ENCODE measurements at places on chromosomes 1 and 21.

GRCh38 chr1:3017440-3018050 is 3.7 kb upstream of the ACTRT2 start:
- DNase-seq, result no peak

GRCh38 chr21:33080376-33080775 is 10.4 kb downstream of the OLIG1 start:
- DNase-seq, result no peak

GRCh38 chr1:29299446-29299845 is 63.1 kb downstream of the PTPRU start:
- DNase-seq, result no peak

DNA sequence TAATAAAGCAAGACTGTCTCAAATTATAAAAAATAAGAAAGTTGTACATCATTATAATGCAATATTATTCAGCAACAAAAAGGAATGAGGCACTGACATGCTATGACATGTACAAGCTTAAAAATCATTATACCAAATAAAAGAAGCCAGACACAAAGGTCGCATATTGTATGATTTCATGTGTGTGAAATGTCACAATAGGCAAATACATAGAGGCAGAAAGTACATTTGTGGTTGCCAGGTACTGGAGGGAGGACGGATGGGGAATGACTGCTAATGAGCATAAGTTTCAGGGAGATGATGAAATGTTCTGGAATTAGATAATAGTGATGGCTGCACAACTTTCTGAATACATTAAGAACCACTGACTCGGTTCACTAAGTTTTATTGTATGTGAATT is 73.6 kb upstream of the NBPF3 start:
- DNase-seq, result no peak

- DNase-seq, result no peak
These were observed 2.9 kb downstream of the ADORA1 start for GRCh38 chr1:203130358-203130985.

- DNase-seq, result no peak
These were observed 54.6 kb downstream of the SLC35F3 start for GRCh38 chr1:233959102-233959501.

DNA sequence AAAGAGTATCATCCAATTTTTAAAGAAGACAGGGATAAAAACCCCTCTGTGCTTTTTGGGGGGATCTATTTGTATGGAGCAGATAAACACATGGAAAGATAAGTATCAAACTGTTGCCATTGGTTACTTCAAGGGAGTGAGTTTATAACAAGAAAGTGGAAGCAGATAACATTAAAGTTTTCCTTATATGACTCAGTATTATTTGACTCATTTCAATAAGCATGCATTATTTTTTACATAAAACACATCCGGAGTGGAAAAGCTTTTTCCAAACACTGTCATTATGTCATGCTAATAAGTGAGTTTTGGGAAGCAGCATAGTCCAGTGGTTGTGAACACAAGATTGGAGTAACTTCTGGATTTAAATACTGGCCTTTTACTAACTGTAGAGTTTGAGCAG is 452.2 kb downstream of the LTN1 start:
- no peak for DNase-seq

GRCh38 chr1:155570593-155570990 is 8.0 kb upstream of the ASH1L start:
- no peak for DNase-seq

DNA sequence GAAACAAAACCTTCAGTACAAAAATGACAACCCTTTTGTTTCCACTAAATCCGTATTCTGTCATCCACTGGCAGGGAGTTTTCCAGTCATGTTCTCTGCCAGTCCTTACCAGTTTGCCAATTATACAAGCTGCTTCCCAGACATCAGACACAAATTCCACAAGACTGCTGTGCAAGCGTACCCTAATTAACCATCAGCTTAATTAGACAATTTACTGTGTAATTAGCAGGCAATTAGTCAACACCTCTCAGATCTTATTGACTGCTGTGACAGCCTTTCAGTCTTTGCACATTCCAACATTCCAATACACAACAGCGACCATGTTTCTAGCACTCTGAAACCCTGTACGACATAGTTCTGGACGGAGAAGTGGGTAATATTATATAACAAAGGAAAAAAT is 420.1 kb downstream of the DPYD start:
- no peak for DNase-seq

DNA sequence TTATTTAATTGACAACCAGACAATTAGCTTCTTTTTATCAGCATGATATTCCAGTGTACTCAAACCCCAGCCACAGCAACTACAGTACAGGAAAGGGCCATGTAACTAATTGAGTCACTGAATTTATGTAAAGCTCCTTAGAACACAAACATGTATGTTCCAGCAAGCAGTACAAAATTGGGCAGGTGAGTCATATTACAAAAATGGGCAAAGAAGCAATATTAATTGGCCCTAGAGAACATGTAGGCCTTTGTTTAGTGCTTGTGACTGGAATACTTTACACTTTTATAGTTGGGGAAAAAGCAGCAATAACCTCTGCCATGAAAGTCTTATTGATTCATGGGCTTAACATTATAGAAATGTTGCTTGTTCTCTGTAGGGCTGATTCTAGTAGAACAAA is 31.8 kb downstream of the CLEC20A start:
- no peak for DNase-seq

- DNase-seq, result no peak
These were observed 328.0 kb downstream of the TGFB2 start for GRCh38 chr1:218673170-218673569.

DNA sequence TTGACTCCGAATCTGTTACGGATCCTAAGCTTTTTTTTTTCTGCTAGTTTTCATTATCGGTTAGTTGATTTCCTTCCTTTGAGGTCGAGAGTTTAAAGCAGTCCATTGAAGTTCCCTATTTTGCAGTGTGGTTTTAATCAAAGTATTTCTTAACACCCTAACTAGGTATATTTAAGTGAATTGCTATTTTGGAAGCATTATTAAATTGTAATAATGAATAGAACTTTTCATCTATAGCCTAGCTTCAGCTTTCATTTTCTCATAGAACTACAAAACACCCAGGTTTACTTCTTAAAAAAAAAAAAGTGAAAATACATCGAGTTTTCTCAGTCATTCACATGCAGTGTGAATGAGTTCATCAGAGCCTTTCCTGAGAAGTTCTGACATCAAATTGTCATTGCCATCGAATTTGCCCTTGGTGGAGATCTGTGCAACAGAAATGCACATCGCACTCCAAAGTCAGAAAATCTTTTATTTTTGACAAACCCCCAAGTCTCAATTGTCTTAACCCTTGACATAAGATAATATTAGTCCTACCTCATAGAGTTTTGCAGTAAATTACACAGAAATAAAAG is 1.1 kb upstream of the LBR start:
- no peak for DNase-seq

GRCh38 chr1:9222846-9223625 is 11.5 kb upstream of the H6PD start:
- no peak for DNase-seq

DNA sequence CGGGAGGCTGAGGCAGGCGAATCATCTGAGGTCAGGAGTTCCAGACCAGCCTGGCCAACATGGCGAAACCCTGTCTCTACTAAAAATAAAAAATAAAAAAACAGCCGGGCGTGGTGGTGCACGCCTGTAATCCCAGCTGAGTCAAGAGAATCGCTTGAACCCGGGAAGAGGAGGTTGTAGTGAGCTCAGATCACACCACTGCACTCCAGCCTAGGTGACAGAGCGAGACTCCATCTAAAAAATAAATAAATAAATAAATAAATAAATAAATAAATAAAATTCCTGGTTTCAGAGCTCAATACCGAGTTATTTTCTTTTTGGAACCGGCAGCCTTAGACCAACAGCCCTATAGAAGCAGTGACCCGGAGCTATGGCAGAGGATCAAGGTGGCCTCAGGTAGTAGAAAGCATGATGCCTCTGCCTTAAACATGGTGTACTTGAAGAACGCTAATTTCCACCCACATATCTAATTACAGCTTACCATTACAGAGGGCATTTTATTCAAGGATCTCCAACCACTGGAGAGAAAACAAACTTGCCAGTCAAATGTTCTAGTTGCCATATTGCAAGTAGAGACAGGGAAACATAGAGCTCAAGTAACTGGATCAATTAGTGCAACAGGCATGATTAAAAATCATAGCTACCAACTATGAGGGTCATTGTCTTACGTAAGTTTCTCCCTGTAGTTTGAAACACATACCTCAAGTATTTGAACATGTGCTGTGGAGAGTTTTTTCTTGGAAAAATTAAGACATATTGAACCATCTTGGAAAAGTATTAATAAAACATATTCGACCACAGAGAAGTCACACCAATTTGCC is 2.0 kb upstream of the ENAH start:
- no peak for DNase-seq

GRCh38 chr1:68481041-68481440 is 15.8 kb downstream of the DEPDC1 start:
- no peak for DNase-seq

DNA sequence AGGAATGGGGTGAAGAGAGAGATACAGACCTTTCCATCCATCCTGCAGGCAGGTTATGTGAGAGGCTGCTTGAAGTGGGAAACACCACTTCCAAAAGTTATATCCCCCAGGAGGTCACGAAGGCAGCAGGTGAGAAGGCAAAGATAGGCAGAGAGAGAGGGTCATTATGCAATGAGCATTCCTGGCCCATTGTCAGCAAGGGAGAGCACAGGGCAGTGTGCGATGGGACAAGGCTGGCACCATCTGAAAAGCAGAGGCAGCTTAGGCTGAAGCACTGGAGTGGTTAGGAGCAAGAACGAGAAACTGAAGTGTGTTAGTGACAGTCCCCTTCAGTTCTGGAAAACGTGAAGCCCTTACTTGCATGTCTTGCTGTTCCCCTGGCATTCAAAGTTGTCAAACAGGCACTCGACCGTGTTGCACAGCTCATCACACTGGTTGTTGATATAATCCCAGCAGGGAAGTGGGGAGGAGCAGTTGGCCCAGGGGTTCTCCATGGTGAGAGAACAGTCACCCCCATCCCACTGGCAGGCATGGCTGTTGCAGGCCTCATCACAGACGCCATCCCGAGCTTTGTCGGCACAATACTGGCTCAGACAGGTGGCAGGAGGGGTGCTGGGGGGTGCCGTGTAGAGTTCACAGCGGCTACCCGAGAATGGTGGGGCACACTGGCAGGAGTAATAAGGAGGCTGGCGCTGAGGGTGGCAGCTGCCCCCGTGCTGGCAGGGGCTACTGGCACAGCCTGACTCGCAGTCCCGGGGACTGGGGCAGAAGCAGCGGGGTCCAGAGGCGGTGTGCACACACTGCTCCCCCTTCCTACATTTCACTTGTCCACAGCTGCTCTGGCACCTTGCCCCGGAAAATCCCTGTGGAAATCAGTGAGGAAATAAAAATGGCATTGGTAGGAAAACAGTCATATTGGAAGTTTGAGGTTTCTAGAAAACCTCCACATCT is 28.9 kb upstream of the ADAM30 start:
- no peak for DNase-seq

DNA sequence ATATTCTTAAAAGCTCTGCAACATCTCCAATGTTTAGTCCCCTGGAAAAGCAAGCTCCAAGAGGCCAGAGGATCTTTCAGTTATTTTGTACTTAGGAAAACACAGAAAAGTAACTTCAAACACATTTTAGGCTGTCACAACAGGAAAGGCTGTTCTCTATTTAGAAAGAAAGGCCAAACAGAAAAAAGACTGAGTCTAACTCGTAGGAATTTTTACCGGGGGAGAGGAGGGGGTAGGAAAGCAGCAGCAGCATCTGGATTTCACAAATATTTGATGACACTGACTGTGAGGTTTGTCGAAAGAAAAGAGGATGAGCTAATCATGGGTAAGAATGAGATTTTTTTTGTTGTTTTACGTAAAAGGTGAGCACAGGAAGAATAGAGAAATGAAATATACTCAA is 107.1 kb downstream of the EIF4G3 start:
- DNase-seq, result no peak

DNA sequence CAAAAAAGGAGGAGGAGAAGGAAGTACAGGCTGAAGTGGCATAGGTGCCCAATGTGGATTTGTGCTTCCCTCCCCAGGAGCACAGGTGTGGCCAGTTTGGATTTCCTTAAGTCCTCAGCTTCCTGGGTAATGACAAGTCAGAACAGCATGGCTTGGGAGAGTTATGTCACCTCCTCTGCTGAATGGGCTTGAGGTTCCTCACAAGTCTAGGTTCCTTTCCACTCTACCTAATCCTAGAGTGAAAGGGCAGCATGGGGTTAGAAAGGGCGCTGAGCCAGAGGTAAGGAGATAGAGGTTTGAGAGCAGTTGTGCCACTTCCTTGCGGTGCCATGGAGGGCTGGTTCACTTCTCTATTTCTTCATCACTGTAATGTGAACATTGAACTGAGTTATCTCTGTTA is 35.5 kb upstream of the IL20 start:
- no peak for DNase-seq

DNA sequence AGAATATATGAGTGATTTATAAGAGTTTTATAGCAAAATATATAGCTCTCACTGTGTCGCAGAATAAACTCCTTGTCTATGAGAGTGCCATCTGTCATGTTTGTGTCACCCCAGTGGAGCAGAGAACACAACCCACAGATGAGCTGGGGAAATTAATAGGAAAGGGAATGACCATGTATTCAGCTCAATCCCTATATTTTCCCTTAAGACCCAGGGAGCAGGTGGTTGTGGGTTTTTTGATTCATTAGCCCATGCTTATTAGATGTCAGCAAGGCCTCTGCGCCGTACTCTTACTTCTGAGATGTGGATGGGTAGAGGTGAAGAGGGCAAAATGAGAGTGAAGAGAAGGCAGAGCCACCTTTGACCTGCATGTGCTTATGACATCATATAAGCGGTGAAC is 4.1 kb upstream of the GREM2 start:
- DNase-seq, result no peak

- no peak for DNase-seq
These were observed 16.6 kb downstream of the C21orf91 start for GRCh38 chr21:17802572-17802971.

Data from NCI-H1048 (cell line).